ENCODE measurements at places on chromosomes 6 and 20.

- DNase-seq: no peak
Measured at GRCh38 chr6:1606780-1607515, 2.8 kb upstream of the FOXC1 start.

GRCh38 chr6:15430931-15431405 lies 185.1 kb downstream of the JARID2 start:
- no peak for DNase-seq

- peak; percentile 66 for DNase-seq
Measured at GRCh38 chr6:18503593-18504231, 116.6 kb downstream of the RNF144B start.

- no peak for DNase-seq
Measured at GRCh38 chr20:18284805-18285533, 3.4 kb upstream of the ZNF133 start.

GRCh38 chr20:55283889-55284288 lies 721.4 kb downstream of the CBLN4 start:
- DNase-seq: no peak

- no peak for DNase-seq
Measured at GRCh38 chr6:149863698-149864577, at the start of gene LRP11. LRP11 (minus strand) TSS chr6:149864359; CDS start chr6:149864020, 339 bp downstream.

- no peak for DNase-seq
Measured at GRCh38 chr6:70860920-70861319, 95.9 kb downstream of the B3GAT2 start.

DNA sequence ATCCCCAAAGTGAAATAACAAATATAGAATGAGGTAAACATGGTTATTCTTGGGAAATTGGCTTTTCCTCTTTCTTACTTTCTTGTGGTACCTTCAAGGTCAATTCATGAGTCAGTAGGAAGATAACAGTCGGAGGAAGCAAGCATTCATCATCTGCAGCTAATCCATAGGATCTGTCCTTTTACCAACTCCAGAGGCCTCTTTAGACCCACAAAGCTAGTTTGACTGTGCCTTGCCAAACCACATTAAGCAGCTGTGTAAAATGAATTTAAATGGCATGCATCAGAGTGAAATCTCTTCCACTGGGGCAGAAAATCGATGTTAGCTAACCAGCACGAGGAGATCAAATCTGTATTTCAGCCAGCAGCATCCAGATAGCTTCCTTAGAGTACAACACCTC lies 171.3 kb downstream of the TMEM242 start:
- DNase-seq: no peak

DNA sequence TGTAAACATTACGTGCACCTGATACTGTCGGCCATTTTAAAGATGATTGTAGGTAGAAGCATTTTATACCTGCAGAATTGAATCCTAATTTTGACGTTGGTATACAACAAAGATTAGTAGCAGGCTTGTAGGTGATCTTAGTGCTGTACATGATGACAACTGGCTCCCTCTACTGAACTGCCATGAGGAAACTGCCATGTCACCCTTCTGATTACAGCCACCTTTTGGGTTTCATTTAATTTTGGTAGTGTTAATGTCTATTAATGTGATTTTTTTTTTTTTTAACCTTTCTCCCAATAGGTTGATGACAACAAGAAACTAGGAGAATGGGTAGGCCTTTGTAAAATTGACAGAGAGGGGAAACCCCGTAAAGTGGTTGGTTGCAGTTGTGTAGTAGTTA lies 2.3 kb downstream of the RPS12 start:
- DNase-seq: no peak
